Fibroblast of skin of right quadriceps (primary cell): ENCODE measurements at places on chromosomes 7 and 10.

- peak; percentile 14 for DNase-seq
Observed at GRCh38 chr7:129906700-129907099, 46.1 kb downstream of the UBE2H start.

DNA sequence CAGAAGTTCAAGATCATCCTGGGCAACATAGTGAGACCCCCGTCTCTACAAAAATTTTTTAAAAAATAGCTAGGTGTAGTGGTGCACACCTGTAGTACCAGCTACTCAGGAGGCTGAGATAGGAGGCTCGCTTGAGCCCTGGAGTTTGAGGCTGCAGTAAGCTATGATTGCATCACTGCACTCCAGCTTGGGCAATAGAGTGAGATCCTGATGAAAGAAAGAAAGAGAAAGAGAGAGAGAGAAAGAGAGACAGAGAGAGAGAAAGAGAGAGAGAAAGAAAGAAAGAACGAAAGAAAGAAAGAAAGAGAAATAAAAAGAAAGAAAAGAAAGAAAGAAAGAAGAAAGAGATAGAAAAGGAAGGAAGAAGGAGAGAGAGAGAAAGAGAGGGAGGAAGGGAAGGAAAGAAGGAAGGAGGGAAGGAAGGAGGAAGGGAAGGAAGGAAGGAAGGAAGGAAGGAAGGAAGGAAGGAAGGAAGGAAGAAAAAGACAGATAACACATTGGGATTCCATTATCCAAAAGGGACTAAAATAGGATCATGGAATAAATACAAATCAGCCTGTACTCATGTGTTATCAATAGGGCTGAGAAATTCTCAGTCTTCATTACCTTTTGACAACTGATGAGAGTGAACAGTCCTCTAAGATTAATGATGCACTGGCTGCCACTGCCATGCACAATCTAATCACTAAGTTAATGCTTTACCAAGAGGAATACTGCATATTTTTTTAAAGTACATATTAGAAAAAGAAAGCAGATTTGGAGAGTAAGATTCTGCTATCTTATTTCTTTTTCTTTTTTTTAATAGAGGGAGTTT lies 35.4 kb upstream of the WAC start:
- DNase-seq: no peak

DNA sequence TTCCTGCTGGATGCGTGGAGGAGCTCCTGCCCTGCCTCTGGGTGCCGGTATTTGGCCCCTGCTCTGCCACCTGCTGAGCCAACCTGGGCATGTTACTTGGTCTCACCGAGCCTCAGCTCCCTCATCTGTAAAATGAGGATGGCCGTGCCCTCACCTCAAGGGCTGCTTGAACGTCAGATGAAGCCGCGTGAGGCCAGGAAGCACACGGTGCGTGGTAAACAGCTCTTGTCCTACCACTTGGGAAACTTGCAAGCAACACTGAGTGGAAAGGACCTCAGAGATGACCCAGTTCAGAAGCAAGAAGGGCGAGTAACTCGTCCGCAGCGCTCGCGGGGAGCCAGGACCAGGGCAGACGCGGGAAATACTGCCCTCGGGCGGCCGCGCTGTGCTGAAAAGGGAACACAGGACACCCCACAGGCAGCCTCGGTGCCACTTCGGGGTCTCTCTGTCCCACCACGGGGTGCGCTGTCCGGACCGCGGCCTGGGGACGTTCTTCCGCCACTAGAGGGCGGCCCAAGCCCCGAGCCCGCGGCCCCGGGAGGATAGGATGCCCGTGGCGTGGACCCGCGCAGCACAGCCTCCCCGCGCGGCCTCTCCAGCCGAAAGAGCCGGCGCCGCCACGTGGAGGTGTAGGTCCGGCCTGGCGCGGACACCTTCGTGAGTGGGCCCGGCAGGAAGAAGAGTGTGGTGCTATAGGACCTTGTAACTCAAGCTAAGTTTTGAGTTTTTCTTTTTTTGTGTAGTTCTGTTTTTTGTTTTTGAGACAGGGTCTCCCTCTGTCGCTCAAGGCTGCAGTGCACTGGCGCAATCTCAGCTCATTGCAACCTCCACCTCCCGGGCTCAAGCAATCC lies 94.1 kb downstream of the PRKAG2 start:
- DNase-seq: peak; percentile 52

DNA sequence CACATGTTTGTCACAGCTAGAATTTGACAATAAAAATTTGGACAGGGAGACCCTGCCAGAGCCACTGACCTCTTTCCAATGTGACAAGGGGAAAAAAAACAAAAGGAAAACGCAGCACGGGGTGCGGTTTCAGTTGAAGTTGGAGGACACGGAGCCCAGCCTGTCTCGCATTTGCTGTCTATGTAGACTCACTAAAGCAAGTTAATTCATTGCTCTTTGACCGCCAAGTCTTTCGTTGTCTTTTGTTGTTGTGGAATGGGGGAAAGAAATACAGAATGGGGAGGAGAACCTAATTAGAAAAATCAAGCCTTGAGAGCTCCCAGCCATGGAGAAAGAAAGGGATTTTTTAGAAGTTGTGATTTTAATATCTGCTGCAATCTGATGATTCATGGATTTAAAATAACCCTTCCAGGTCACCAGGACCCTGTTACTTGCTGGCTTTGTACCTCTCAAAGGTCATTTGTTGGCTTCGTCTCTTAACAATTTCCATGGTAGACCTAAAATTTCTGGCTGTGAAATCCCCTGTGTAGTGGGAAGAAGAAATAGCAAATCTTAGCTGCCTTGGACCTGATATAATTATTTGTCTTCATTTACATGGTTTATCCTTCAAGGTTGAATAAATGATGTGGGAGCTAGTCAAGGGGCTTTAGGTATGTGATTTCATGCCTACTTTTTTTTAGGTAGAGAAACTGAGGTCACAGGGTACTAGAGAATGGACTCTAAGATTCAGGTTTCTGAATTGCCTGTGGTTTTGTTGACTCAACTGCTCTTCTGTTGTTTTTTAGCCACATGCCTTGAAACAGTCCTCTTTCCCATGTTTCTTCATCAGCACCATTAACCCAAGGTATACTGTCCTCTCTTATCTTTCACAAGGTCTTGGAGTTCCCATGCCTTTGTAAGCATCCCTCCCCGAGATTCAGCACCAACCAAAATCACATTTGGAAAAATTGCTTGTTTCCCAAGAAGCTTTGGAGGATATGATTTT lies 78.7 kb downstream of the TCF7L2 start:
- no peak for DNase-seq

DNA sequence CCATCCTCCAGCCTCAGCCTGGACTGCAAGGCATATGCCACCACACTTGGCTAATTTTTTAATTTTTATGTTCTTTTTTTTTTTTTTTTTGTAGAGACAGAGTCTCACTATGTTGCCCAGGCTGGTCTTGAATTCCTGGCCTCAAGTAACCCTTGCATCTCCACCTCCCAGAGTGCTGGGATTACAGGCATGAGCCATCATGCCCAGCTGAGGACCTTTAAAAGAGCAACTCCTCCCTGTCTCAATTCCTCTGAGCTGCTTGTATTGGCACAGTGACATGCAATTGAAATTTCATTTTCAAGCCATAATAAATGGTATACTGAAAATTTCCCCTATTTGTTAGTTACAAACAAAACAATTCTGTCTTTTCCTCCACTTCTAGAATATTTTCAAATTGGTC lies 19.5 kb downstream of the DNAJB9 start:
- DNase-seq: no peak

DNA sequence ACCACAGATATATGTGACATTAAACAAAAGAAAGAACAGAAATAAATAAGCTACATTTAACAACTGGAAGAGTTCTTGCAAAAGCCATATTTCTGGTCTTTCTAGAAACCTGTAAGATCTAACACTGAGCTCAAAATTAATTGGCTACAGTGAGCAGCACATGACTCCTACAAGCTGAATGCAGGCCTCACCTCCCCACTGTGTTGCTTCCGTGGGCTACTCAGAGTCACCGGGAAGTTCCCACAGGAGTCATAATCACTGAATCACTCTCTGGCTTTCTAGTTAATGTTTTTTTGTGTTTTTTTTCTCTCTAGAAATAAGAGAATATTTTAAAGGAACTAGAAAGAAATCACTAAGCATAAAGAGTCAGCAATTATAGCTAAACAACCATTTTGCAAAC lies 10.2 kb upstream of the MRPS24 start:
- peak; percentile 49 for DNase-seq
